M059J (cell line): ENCODE measurements at places on chromosomes 2 and 18.

GRCh38 chr2:219350710-219351221 is 18.2 kb upstream of the RESP18 start:
- DNase-seq, result peak; percentile 52

- DNase-seq, result peak; percentile 44
Observed at GRCh38 chr2:163155279-163155883, 316.8 kb upstream of the KCNH7 start.

- DNase-seq, result no peak
Observed at GRCh38 chr2:197675711-197676188, 363 bp upstream of the RFTN2 start.

- peak; percentile 98 for DNase-seq
Observed at GRCh38 chr2:26345545-26346453, at the start of gene SELENOI. TSS of gene SELENOI (plus strand) at chr2:26346143. CDS start at chr2:26346233, 90 bp downstream.

DNA sequence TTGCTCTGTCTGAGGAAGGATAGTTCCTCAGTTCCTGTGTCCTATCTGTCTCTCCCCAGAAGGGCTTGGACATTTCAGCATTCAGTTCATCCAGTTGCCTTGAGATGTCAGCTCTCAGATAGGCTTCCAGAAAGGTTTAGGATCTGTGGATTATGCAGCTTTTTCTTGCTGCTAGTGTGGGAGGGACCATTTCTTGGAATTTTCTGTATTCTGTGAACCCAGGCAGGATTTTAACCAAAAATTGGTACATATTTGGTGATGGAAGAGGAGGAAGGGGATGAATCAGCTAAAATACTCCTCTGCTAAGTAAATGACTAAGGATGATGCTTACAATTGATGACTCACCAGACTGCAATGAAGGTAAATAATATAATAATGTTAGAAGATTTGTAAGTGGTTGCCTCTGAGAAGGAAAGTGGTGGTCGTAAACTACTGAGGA is 58.6 kb upstream of the DOCK10 start:
- DNase-seq, result peak; percentile 95

DNA sequence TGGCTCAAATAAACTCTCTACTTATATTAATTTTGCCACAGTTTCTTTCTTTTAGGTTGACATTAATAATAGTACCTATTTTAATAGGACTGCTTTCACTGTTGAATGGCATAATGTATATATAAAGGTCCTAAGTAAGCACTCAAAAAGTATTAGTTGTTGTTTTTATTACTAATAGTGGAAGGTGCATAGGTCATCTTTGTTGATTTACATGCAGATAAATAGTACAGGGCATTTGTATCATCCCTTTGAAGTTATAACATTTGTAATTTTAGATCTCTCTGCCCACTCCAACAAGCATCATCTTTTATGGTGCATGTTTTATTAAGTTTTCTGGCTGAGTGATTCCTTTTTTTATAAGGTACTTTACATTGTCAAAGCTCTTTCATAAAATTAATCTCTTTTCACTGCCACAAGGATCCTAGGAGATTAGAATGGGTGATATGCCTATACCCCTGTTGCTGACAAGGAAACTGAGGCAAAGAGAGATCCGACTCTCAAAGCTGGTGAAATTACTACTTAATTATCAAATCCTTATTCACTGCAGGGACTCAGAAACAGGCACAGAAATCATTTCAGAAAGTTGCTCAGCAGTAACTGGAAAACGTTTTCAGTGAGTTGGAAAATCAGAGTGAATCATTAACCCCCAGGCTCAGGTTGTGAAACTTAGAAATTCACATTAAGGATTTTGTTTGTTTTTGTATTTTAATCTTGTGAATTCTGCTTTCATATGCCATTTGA is 299.6 kb downstream of the AGPS start:
- DNase-seq, result peak; percentile 47

DNA sequence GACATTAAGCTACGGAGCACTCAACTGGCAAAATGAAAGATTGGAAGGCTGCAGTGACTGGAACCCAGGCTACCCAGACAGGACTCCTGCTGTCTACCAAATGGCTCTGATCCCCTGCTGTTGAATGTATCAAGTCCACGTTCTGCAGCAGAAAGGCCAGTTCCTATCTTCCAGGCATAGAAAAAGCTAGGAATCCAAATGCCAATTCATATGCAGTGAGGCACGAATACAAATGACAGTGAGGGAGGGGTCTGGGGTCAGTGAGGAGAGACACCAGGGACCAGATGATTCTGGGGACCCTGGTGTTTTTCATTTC is 5.3 kb downstream of the NRP2 start:
- no peak for DNase-seq

GRCh38 chr2:150303281-150303680 is 184.2 kb downstream of the RND3 start:
- peak; percentile 10 for DNase-seq

DNA sequence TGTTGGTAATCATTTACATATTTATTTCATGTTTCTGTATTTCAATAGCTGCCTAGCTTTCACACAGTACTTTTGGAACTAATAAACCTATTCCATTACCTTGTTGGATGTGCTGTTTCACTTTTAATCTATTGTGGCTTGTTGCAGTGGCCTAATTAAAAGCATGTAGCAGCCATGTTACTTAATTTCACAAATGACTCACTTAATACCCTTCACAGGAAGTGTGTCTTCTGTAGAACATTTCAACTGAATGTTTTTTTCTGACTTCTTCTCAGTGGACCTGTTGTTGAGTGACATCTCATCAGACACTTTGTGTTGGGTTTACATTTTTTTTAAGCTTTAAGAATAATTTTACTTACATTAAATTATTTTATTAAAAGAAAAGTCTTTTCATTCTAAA is 260.5 kb upstream of the THUMPD2 start:
- DNase-seq, result peak; percentile 23

GRCh38 chr2:150174056-150174805 is 313.2 kb downstream of the RND3 start:
- DNase-seq, result no peak

GRCh38 chr2:53353135-53354114 is 414.2 kb upstream of the CHAC2 start:
- DNase-seq, result peak; percentile 76

GRCh38 chr2:109052922-109053321 is 63.9 kb upstream of the EDAR start:
- DNase-seq, result no peak

DNA sequence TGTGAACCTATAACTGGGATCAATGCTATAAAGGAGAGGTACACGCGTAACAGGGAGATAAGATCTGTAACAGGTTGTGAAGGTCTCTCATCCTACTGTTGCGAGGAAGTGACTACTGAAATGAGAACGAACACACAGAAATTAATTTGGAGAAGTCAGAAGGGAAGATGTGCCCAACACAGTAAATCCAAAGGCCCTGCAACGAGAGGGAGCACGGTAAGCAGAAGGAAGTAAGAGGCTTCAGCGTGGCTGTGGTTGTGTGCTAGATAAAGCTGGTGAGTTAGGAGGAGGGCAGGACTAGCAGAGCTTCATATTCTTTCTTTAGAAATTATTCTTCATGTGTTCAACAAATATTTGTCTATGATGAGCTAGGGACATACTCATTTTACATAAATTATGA is 2.5 kb upstream of the ATG16L1 start:
- DNase-seq, result no peak

DNA sequence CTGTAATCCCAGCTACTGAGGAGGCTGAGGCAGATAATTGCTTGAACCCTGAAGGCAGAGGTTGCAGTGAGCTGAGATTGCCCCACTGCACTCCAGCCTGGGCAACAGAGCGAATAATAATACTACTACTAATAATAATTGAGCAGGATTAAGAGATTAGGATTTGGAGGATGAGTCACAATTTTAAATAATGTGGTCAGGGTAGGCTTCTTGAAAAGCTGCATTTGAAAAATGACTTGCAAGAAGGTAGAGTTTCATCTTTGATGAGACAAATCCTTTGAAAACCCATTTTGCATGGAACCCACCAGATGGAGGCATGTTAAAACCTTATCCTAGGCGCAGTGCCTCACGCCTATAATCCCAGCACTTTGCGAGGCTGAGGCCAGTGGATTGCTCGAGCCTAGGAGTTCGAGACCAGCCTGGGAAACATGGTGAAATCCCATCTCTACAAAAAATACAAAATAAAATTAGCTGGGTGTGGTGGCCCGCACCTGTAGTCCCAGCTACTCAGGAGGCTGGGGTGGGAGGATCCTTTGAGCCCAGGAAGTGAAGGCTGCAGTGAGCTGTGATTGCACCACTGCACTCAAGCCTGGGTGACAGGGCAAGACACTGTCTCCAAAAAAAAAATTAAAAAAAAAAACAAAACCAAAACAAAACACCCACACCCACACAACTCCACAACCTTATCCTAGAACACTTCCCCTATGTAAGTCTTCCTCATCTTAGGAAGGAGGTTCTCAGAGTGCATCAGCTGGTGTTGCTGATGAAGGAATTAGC is 3.3 kb upstream of the ATP8B1 start:
- DNase-seq, result peak; percentile 54

DNA sequence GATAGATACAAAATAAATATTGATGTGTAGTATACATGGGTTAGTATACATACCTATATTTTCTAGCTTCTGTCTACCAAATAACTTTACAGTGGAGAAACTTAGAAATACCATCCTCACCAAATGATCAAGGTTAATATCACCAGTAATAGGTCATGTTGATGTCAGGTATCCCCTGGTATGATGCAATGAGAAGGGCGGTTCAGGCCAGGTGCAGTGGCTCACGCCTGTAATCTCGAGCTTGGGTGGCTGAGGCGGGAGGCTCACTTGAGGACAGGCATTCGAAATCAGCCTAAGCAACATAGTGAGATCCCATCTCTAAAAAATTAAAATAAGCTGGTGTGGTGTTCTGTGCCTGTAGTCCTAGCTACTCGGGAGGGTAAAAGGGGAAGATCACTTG is 38.6 kb downstream of the CIB4 start:
- DNase-seq, result no peak

GRCh38 chr2:239200646-239201530 is 199.9 kb downstream of the HDAC4 start:
- no peak for DNase-seq

DNA sequence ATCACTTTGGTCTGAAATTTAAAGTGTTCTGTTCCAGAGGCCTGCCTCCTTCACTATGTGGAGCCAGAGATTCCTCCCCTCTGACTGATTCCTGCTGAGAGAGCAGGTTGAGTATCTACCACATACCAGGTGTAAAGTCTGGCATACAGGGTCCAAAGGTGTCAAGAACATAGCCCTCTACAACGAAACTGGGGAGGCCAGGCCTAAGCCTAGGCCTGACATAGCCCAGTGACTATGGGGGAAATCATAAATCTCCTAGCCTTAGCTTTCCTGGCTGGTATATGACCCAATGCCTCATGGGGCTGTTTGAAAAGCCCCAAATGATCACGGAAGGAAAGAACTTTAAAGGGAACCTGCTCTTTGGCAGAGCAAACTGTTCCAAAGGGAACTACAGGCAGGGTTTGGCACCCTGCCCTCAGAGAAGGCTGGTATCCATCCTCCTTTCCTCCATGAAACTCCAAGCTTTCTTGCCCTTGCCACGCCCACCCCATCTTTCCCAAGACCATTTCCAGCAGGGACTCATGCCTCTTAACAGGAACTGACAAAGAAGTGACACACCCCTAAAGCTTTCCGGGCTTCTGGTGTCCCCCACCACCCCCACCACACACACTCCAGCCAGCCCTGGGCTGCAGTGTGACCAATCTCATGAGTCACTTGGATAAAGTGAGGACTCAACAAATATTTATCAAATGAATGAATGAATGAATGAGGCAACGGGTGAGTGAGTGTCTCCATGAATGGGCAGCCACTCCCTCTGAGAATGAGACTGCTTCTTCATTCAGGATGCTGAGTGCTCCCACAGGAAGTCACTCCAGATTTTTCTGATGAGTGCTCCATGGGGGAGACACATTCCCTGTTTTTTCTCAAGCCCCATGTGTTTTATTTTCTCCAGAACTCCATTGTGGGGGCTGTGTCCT is 114.5 kb upstream of the STPG4 start:
- peak; percentile 99 for DNase-seq

DNA sequence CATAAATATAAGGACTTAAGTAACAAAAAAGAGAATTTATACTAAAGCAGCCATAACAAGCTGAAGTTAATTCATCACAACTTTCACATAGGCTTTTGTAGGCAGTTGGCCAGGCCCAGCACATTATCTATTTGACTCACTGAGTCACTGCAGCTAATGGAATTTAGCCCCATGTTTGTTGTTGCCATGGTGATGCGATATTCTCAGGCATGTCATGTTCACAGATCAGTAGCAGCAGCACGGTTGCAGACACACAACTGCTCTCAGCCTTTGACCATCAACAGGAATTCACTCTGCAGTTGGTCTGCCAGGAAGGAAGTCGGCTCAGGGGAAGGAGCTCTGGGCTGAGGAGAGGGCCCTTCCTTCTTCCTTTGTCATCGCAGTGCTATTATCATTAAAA is 639.8 kb downstream of the TMEM182 start:
- peak; percentile 1 for DNase-seq

- DNase-seq, result no peak
Observed at GRCh38 chr2:36468463-36469105, 113.0 kb downstream of the CRIM1 start.

DNA sequence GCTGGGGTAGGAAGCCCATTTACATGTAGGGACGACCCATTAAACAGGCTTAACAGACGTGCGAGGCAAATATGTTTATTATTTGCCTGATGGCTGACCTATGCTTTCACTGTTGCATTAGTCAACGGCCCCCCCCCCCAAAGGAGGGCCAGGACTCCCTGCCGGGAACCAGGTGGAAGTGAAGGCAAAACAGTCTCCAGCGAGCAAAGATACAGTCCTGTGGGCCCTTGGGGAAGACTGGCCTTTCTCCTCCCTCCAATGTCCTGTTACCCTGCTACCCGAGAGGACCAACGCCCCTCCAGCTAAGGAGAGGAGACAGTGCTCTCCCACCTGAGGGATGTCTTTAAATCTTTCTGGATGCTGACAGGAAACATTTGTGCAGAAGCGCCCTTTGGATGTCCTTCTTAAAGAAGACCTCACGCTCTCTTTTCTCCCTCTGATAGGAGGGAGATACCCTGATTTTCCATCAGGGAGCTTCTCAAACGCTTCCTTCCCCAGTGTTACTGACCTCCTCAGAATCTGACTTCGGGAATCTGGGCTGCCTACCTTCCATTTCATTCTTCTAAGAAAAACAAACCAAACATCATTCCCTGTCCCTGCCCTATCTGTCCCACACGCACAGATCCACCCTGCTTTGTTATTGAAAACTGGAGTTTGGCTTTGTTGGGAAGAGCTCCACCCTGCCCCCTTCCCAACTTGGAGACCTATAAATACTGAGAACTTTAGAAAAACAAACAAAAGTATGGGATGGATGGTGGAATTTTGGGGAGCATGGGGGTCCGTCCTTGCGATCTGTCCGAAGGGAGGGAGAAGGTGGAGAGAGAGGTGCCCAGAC is 135.9 kb upstream of the SIX3 start:
- no peak for DNase-seq

- no peak for DNase-seq
Observed at GRCh38 chr2:3487028-3487425, 32.3 kb downstream of the ADI1 start.

DNA sequence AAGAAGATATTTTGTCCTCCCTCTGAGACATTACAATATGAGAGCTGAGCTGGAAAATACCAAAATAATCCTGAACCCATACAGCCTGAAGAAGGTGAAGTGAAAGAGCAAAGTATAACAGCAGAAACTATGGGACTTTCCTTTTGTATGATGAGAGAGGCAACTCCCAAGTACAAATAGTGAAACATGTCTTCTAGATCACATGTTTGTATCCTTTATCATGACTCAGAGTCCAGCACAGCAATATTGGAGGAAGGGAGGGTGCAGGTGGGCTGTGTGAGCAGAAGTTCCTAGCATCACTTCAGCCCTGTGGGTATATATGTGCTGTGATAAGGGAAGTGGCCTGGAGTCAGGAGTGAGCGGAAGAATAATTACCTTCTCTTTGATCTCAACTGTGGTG is 265.6 kb upstream of the NRXN1 start:
- no peak for DNase-seq
